ENCODE measurements at places on chromosomes 3 and 15.

DNA sequence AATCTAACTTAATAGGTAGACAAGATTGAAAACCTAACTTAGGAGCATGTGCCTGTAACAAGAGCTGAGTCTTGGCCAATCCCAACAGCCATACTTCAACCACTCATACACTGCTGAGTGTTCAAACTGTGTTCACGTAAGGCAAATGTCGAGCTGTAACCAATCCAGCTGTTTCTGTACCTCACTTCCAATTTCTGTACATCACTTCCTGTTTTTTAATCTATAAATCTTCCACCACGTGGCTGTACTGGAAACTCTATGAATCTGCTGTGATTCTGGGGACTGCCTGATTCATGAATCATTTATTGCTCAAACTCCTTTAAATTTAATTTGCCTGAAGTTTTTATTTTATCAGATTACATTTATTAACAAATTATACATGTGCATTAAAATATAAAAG, 44.6 kb upstream of the NEDD4 start:
- no peaks in the 10 kb centered on the region for H3K4me1 ChIP-seq
- no peak overlapping the region for H3K4me3 ChIP-seq
- H3K27me3 ChIP-seq, result no peaks in the 10 kb centered on the region
- H3K27ac ChIP-seq, result no peak overlapping the region

DNA sequence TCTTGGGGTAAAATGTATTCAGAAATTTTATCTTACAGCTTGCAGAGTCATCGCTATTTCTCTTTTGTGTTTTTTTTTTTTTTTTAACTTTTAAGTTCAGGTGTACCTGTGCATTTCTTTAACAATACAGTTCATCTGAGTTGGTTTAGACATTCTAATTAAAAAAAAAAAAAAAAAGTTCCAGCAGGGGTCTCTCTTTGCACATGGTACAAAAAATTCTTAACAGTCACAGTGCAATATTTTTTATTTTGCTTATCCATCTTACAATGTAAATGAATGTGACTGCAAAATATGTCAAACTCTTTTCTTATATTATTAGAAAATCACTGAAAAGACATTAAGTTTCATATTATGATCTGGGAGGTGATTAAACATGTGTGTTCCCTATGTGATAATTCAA, 47.5 kb upstream of the SLC9A9 start:
- H3K27ac ChIP-seq, result no peak overlapping the region
- H3K27me3 ChIP-seq, result no peaks in the 10 kb centered on the region
- no peaks in the 10 kb centered on the region for H3K4me1 ChIP-seq
- no peaks in the 10 kb centered on the region for H3K36me3 ChIP-seq

GRCh38 chr3:163919154-163919553, 1159.1 kb downstream of the SI start:
- H3K4me3 ChIP-seq, result no peak overlapping the region
- no peak overlapping the region for H3K27ac ChIP-seq
- no peaks in the 10 kb centered on the region for H3K27me3 ChIP-seq
- no peaks in the 10 kb centered on the region for H3K36me3 ChIP-seq
- DNase-seq, result no peak

GRCh38 chr15:63601026-63601703, 4.0 kb downstream of the FBXL22 start:
- peak overlapping the region; percentile 87 for H3K27ac ChIP-seq
- no peaks in the 10 kb centered on the region for H3K36me3 ChIP-seq
- no peak for DNase-seq
- no peaks in the 10 kb centered on the region for H3K27me3 ChIP-seq
- H3K4me1 ChIP-seq, result peaks cover 16% of the 10 kb centered on the region

DNA sequence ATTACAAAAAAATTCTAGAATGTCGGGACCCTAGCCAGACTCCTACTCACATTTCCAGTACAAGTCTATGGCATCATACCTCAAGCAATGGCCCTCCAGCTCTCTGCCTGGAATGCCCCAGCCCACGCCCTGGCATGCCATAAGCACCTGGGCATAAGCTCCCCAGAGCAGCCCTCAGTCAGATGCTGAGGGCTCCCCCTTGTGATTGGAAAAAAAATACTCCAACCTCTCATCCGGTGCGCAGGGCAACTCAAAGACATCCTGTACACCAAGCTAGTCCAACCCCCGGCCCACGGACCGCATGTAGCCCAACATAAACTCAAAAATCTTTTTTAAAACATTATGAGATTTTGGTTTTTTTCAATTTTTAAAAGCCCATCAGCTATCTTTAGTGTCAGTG, 115.4 kb downstream of the NEK10 start:
- no peak overlapping the region for H3K27ac ChIP-seq
- DNase-seq, result no peak
- no peaks in the 10 kb centered on the region for H3K27me3 ChIP-seq
- no peaks in the 10 kb centered on the region for H3K36me3 ChIP-seq

GRCh38 chr15:85496551-85497171, 116.3 kb downstream of the AKAP13 start:
- H3K27ac ChIP-seq, result no peak overlapping the region
- DNase-seq, result no peak
- H3K4me1 ChIP-seq, result peaks cover 62% of the 10 kb centered on the region
- no peaks in the 10 kb centered on the region for H3K36me3 ChIP-seq
- no peak overlapping the region for H3K4me3 ChIP-seq
- H3K27me3 ChIP-seq, result no peaks in the 10 kb centered on the region

All from tibial nerve (tissue), 4 donors.